Suprapubic skin (tissue), 4 donors: ENCODE measurements at places on chromosomes 7 and 10.

- DNase-seq, result peak; percentile 85
Observed at GRCh38 chr7:44638611-44639557, 32.5 kb downstream of the OGDH start.

DNA sequence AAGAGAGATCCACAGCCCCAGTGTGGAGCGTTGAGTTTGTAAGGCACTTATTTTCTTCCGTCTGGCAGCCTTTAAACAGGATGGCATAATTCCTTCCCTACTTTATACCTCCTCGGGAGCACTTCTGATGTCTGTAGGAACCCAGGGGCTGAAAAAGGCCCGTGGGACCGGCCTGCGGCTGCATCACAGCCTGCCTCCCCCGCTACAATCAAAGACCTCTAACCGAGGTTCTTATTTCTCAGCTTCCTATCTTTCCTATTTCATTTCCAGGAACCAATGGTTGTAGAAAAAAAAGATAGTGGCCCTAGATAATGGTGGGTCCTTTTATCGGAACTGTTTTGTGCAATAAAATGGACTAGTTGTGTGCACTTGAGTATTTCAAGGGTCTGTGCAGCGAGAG is 4.1 kb upstream of the CTBP2 start:
- no peak for DNase-seq

DNA sequence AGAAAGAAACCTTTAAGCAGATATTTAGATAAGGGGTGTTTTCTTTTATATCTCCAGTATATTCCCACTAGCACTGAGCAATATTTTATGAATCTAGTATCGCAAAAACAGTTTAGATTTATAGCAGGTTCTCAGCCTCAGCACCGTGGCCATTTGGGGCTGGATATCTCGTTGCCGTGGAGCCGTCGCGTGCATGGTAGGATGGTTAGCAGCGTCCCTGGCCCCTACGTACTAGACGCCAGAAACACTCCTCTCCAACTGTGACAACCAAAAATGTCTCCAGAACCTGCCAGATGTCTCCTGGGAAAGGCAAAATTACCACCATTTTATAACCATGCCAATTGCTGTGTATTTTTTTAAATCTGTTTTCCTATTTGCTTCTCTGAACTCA is 172.9 kb downstream of the CACNB2 start:
- no peak for DNase-seq

GRCh38 chr10:103966671-103967447 is at the start of gene SLK:
Gene SLK (plus strand): TSS chr10:103967140. CDS start chr10:103967746, 606 bp downstream.
- peak; percentile 83 for DNase-seq

DNA sequence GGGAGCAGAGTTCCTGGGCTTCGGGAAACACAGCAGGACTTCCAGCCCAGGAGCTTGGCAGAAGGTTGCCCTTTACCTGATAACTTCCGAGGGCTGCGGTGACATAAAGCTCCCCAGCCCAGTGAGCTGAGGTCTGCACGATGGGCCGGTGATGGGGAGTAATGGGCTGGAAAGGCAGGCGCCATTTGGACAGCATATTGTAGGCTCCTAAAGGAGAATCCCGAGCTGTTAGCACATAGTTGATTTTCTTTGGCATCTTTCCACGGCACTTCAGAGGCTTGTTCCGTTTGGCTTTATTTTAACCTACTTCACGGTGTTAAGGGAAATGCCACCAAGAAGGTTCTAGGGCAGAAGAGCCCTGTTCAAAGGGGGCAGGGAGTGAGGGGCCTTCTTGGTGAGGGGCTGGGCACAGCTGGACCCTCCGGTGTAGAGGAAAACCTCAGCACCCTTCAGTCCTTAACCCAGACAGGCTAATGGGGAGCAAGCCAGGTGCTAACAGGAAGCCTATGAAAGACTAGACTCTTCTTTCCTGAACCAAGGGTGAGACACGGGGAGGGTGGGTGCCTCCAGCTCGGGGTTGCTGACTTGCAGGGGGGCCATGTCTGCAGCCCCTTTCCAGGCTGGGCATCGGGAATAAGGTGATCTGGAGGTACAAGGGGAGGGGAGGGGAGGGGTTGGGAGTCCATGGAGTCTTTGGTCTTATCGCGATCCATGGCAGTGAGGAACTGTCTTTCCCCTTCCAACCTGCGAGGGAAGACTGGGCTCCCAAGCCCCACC is 347.7 kb downstream of the GLRX3 start:
- no peak for DNase-seq

DNA sequence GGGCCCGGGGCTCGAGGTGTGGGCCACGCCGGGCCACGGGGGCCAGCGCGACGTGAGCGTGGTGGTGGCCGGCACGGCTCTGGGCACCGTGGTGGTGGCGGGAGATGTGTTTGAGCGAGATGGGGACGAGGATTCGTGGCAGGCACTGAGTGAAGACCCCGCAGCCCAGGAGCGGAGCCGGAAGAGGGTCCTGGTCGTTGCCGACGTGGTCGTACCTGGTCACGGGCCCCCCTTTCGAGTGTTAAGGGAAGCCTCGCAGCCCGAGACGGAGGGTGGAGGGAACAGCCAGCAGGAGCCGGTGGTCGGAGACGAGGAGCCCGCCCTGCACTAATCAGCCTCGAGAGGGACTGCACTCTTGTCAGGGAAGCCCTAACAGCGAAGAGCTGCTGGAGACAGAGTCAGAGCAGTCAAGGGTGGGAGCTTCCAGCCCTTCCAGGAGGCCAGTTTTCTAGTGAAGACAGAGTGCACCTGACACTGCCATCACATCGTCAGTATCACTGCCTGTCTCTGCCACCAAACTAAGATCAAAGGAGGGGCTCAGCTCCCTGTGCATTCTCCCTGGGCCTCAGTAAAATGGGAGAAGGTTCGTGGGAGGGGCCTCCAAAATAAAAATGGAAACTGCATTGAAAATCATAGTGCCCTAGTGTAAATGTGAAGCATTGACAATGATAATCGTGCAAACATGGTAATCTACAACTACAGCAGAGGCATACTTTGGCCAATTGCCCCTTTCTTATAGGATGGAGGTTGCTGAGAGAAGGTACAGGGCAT is 1.3 kb downstream of the MBLAC1 start:
- DNase-seq, result no peak

DNA sequence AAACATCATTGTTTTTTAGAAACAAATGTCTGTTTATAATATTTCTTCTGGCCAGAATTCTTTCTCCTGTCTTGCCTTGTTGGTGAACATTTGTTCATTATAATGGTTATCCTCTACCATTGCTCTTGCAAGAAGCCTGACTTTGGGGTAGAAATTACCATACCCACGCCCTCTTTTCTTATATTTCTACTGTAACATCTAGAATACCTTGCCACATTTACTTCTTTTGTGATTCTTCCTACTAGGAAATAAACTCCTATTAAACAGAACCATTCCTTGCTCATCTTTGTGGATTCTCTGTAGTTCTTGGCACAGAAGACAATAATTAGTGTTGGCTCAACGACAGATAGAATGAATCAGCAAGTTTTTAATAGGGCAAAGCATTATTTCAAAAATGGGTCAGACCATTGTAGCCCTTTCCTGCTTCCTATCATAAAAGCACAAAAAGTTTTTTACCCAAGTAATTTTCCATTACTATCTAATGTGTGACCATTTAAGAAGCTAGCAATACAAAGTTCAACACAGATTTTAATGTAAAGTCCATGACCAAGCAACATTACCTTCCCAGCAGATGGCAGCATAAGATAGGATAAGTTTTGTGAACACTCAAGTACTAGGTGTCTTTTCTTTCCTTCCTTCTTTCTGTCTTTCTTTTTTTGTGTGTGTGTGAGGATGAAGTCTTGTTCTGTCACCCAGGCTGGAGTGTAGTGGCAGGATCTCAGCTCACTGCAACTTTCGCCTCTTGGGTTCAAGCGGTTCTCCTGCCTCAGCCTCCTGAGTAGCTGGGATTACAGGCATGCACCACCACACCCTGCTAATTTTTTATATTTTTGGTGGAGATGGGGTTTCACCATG is 270.4 kb downstream of the HGF start:
- no peak for DNase-seq

DNA sequence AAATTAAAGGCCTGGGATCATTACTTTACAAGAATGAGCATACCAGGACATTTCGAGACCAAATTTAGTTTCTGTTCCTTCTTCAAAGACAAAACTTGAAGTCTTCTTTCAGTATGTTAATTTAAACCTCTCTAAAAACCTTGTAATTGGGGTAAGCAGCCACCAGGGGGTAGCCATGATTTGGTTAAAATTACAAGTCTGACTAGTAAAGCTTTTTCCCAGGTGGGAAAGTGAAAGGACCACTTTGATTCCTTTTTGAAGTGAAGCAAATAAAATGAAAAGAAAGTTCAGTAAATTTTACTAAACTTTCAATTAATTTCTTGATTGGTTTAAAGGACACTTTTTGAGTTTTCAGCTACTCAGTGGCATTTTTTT is 294.3 kb downstream of the BBS9 start:
- DNase-seq, result no peak

GRCh38 chr10:57979956-57980355 is 287.7 kb downstream of the IPMK start:
- no peak for DNase-seq

DNA sequence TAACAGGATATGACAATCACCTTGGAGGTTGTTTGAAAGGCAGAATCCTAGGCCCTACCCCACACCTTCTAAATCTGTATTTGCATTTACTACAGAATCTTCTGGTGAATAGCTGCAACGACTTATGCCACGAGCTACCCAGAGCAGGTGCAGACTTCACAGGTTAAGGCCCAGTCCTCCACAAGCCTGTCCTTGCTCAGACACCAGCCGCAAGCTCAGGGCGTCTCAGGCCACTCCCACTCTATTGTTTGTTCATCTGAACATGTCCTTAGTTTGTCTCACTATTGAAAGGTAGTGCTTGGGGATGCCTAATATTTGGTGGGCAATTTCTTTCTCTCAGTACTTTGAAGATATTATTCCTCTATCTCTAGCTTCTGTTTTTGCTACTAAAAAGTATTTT is 18.9 kb upstream of the RBM33 start:
- DNase-seq, result no peak

DNA sequence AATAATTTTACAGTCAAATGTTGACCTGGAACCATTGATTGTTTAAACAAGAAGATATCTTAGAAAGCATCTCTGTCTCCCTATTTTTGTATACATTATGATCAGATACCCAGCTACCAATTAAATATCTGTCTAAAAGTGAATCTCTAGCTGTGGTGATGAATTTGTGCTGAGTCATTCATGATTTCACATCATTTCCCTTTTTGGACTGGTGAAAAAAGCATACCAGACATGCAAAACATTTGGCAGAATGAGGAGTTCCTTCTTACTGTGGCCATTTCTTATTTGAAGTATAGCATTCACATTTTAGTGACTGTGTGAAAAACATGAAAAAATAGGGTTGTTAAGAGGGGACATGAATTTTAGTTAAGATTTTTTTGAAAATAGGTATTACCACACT is 98.0 kb upstream of the GATA3 start:
- DNase-seq, result no peak

DNA sequence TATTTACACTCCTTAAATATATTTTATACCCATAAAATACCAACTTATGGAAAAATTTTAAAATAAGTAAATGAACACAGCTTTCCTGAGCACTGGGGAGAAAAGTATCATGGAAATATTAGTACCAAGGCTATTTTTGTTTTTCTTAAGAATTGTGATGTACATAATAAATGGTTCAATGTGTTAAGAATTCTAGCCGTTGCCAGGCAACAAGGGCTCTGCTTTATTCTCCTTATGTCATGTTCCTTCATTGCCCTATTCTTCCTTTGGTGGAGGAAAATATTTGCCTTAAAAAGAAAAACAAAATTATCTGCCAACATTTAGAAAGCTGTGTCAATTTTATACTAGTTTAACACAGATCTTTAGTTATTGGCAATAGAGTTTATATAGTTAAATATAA is 2.6 kb upstream of the ZPBP start:
- DNase-seq, result no peak

- DNase-seq, result no peak
Observed at GRCh38 chr7:26337232-26337865, 45.7 kb downstream of the SNX10 start.

- no peak for DNase-seq
Observed at GRCh38 chr7:2192831-2193534, 39.8 kb downstream of the MAD1L1 start.

DNA sequence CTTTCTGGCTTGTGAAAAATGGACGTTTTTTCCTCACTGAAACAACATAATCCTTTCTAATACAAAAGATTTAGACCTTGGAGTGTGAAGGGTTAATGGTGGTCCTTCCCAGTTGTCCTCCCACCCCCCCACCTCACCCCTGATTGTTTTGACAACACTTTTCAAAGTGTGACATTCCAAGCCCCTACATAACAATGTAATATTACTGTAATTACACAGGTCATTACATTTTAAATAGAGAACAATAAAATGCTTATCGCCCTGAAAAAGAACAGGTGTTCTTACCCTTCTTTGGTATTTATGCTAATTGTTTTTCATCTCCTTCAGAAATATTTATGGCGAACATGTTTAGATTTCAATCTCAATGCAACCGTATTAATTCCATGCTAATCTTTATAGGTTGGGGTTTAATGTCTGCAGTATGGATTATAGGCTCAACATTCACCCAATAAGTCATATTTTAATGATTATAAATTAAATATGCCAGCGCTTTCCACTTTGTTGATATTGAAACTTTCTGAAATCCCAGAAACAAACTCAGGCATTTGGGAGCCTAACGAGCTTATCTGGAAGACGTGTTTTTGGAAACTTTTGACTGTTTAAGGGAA is 5.0 kb downstream of the TCF7L2 start:
- DNase-seq, result no peak

GRCh38 chr7:27108390-27109127 is 6.1 kb upstream of the HOXA2 start:
- DNase-seq, result peak; percentile 58

- no peak for DNase-seq
Observed at GRCh38 chr7:137947046-137947445, 54.8 kb downstream of the CREB3L2 start.

DNA sequence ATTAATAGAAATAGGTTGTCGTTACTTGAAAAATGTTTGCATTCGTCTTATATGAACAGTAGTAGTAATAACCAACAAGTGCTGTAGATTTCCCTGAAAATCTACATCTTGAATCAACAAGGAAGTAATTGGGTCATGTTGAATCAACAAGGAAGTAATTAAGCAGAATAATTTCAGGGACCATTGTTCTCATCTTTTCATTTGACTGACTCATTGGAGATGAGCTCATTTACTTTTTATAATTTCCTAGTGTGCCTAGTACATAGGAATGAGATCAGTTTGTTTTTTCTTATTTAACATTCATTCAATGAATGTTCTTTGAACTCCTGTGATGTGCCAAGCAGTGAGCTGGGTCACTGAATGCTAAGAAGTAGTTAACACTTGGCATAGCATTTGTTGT is 8.2 kb downstream of the CLDN12 start:
- DNase-seq, result no peak

DNA sequence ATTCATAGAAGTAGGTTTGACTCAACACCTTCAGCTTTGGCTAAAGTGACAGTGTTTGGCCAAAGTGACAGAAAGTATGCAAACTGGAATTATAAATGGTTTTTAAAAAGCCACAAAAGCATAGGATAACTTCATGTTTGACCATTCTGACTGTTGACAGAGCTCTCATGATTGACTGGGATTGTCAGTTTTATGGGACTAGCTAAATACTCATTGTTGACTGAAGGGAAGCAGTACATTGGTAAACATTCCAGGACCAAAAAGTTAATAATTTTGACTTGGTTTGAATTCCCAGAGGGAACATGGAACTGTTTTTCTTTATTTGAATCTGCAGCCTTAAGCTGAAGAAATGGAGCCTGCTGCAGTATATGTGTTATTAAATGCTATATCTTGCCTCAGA is 84.6 kb upstream of the STEAP4 start:
- no peak for DNase-seq

- DNase-seq, result no peak
Observed at GRCh38 chr10:52351914-52352330, 37.8 kb downstream of the DKK1 start.
